H9 (cell line): ENCODE measurements at places on chromosomes 11 and 22. TPM values are rescaled to one million over a fixed set of nuclear protein-coding genes. Genes with fewer than 3 reads are reported as not detected.

OR10A2 gene
- not detected in 2 replicates for total RNA-seq

MRGPRX4 gene
- not detected in 2 replicates for total RNA-seq

- peak overlapping the region; percentile 71 for H3K27ac ChIP-seq
- peaks cover 36% of the 10 kb centered on the region for H3K4me1 ChIP-seq
- DNase-seq, result peak; percentile 96
- peaks cover 5% of the 10 kb centered on the region for H3K36me3 ChIP-seq
- H3K27me3 ChIP-seq, result peaks cover 4% of the 10 kb centered on the region; the same call in 1 of the 2 replicates
Measured at GRCh38 chr11:12680246-12680939, 6.2 kb downstream of the TEAD1 start.

- no peaks in the 10 kb centered on the region for H3K36me3 ChIP-seq
- H3K27me3 ChIP-seq, result no peaks in the 10 kb centered on the region
- DNase-seq, result no peak
- H3K27ac ChIP-seq, result no peak overlapping the region
- H3K4me1 ChIP-seq, result no peaks in the 10 kb centered on the region
- H3K4me3 ChIP-seq, result no peak overlapping the region
Measured at GRCh38 chr11:102883141-102883540, 8.4 kb upstream of the MMP12 start.

DNA sequence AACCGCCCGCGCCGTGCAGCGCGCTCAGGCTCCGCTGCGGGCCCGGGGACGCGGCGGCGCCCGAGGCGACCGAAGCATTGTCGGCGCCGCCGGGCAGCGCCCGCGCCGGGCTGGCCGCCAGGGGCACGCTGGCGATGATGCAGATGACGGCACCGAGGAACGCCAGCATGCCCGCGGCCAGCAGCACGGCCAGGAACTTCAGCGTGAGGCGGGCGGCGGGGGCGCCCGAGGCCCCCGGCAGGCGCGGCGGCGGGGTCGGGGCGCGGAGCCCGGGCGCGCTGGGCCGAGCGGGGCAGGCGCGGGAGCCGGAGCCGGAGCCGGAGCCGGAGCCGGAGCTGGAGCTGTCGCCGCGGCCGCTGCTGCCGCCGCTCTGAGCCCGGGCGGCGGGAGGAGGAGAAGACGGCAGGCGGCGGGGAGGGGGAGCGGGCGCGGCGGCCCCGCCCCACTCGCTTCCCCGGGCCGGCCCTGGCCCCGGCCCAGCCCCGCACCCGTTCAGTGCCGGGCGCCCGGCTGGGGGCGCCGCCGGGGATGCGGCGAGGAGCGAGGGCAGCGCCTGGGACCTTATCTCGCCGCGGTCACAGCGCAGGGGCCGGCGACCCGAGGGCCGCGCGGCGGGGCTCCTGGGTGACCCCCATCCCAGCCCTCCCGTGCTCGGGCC lies at the start of gene NPTXR:
TSS of gene NPTXR (minus strand) at position 372 of the 658 bp plus-strand sequence.
- H3K27me3 ChIP-seq, result peaks cover 21% of the 10 kb centered on the region; the same call in 1 of the 2 replicates
- DNase-seq, result peak; percentile 64
- peaks cover 2% of the 10 kb centered on the region; the same call in 2 of the 3 replicates for H3K36me3 ChIP-seq
- peak within 1 kb of the TSS; percentile 83 for H3K4me3 ChIP-seq
- no peak within 1 kb of the TSS for H3K27ac ChIP-seq

DNA sequence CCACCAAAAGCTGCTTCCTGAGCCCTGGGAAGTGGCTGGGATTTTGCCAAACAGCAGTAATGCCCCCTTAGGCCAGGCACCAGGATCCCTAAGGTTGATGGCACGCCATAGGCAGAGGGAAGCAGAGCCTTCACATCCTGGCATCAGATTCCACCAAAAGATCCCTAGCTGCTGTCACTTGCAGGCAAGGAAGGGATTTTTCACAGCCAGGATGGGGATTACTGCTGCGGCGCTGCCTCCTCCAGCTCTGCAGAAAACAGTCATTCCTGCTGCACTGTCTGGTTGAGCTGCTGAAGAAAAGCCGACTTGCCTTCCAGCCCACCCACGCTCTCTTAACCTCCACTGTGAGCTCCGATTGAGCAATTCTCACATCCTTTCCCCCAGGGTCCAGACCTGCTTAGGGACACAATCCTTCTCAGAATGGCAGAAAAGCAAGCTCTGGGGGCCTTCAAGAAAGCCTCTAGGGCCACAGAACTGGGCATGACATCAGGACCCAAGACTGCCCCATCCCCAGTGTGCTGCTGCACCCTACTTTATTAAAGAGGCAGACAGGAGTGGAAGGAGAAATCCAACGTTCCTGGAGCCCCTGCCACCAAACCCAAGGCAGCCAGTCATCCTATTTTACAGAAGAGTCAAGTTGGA lies 19.9 kb downstream of the SYN3 start:
- H3K36me3 ChIP-seq, result peaks cover 5% of the 10 kb centered on the region; the same call in 2 of the 3 replicates
- peaks cover 2% of the 10 kb centered on the region for H3K27me3 ChIP-seq
- peak overlapping the region; percentile 1; the same call in 1 of the 3 replicates for H3K4me3 ChIP-seq

DNA sequence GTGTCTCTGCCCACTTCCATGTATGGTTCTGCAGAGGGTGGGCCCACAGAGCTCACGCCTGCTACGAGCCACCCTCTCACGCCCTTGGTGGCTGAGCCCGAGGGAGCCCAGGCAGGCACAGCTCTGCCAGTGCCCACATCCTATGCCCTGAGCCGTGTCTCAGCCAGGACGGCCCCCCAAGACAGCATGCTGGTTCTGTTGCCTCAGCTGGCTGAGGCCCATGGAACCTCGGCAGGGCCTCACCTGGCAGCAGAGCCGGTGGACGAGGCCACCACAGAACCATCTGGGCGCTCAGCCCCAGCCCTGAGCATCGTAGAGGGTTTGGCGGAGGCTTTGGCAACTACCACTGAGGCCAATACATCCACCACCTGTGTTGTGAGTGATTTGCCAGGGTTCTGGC lies 64.0 kb downstream of the OTOG start:
- no peak for DNase-seq
- H3K27ac ChIP-seq, result no peak overlapping the region
- no peaks in the 10 kb centered on the region; the same call in 1 of the 2 replicates for H3K4me1 ChIP-seq

DNA sequence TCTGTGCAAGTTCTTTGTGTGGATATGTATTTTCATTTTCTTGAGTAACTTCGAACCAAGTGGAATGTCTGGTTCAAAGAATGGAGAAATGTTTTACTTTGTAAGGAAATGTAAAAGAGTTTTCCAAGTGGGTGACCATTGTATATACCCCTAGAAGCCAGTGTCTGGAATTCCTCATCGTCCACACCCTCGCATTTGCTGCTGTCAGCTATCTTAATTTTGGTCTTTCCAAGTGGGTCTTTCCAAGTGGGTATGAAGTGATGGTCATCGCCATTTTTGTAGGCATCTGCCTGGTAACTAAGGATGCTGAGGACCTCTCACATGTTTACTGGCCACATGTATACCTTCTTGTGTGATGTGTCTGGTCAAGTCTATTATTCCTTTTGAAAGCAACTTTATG lies 547.5 kb downstream of the TBC1D22A start:
- H3K36me3 ChIP-seq, result peaks cover 1% of the 10 kb centered on the region; the same call in 2 of the 3 replicates
- H3K27ac ChIP-seq, result no peak overlapping the region
- H3K27me3 ChIP-seq, result no peaks in the 10 kb centered on the region
- no peak for DNase-seq

DNA sequence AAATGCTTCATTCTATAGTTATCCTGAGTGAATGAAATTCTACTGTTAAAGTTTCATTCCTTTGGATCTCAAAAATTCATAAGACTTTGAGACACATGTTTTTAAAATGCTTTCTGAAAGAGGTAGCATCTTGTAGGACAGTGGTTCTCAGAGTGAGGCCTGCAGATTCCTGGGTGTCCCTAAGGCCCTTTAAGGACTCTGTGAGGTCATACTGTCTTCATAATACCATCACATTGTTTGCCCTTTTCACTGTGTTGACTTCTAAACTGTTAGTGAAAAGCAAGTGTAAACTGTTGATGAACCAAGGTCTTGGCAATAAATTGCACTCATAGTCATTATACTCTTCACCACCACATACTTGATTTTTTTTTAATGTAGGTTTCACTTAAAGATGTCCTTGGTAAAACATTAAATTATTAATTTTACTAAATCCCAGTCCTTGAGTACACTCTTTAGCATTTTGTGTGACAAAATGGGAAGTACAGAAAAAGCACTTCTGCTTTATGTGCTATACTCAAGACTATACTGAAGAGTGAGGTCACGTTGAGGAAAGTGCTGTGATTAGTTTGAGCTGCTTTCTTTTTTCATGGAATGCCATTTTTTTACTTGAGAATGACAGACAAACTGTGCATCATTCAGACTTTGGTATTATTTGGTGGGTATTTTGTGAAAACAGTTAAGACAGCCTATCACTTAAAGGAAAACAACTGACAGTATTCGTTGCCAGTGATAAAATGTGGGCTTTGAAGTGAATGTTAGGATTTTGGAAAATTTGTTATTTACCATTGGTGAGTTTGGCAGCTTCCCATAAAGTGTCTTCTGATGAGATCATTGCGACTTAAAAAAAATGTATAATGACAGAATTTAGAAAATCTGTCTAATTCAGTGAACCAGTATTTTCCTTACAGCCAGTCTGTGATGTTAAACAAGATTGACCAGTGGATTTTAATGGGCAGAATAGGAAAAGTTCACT lies 61.1 kb downstream of the SPECC1L start:
- peaks cover 44% of the 10 kb centered on the region for H3K36me3 ChIP-seq
- DNase-seq, result no peak
- no peaks in the 10 kb centered on the region for H3K4me1 ChIP-seq
- no peak overlapping the region for H3K27ac ChIP-seq

GRCh38 chr11:103923451-103923931 lies 112.9 kb upstream of the DDI1 start:
- H3K4me1 ChIP-seq, result 0 out of 2 replicates have a peak, but pooled peaks cover 4% of the 10 kb centered on the region
- no peaks in the 10 kb centered on the region for H3K36me3 ChIP-seq
- no peak for DNase-seq
- no peak overlapping the region for H3K4me3 ChIP-seq
- no peak overlapping the region for H3K27ac ChIP-seq

GRCh38 chr11:73784080-73784634 lies 3.5 kb upstream of the MRPL48 start:
- no peak overlapping the region for H3K27ac ChIP-seq
- no peaks in the 10 kb centered on the region for H3K36me3 ChIP-seq
- H3K4me3 ChIP-seq, result no peak overlapping the region
- H3K4me1 ChIP-seq, result no peaks in the 10 kb centered on the region

GRCh38 chr22:20580179-20580578 lies 72.8 kb downstream of the MED15 start:
- DNase-seq, result no peak
- no peaks in the 10 kb centered on the region for H3K4me1 ChIP-seq
- H3K27ac ChIP-seq, result no peak overlapping the region
- H3K27me3 ChIP-seq, result no peaks in the 10 kb centered on the region

GRCh38 chr11:45538939-45539338 lies 126.5 kb downstream of the CHST1 start:
- no peaks in the 10 kb centered on the region for H3K36me3 ChIP-seq
- H3K4me1 ChIP-seq, result no peaks in the 10 kb centered on the region
- H3K27ac ChIP-seq, result no peak overlapping the region
- no peaks in the 10 kb centered on the region for H3K27me3 ChIP-seq
- DNase-seq, result no peak
- no peak overlapping the region for H3K4me3 ChIP-seq

DNA sequence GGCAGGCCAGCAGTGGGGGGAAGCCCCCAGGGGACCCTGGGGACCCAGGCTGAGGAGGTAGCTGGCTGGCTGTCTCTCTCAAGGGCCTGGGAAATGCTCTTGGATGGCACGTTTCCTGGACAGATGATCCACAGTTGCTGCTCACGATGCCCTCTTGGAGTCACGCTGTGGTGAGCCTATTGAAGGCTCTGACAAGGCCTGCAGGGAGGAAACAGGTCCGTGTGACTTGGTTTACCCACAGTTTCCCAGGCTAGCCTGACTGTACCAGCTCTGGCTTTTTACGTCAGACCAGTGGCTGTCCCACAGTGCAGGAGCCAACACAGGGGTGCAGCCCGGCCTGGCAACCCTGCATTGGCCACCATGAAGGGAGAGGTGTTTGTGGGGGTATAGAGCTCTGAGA lies 29.2 kb upstream of the PPARA start:
- H3K36me3 ChIP-seq, result no peaks in the 10 kb centered on the region
- H3K4me3 ChIP-seq, result no peak overlapping the region
- H3K27me3 ChIP-seq, result no peaks in the 10 kb centered on the region
- no peak overlapping the region for H3K27ac ChIP-seq

DNA sequence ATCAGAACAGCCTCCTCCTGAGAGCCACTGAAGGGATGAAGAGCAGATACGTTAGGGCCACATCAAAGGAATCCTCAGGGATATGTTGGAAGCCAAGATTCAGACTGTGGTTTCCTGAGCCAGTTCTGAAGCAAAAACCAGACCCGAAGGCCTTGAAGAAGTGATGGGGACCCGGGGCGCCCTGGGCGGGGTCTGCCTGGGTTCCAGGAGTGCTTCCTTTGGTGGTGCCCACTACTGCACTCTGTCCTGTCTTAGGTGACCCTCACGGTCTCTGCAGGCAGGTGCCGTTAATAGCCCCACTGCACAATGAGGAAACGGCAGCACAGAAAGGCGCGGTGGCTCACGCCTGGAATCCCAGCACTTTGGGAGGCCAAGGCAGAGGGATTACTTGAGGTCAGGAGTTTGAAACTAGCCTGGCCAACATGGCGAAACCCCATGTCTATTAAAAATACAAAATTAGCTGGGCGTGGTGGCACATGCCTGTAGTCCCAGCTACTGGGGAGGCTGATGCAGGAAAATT lies 12.9 kb upstream of the SH3BP1 start:
- no peak overlapping the region for H3K4me3 ChIP-seq
- H3K36me3 ChIP-seq, result peaks cover 21% of the 10 kb centered on the region
- peaks cover 2% of the 10 kb centered on the region; the same call in 1 of the 2 replicates for H3K4me1 ChIP-seq
- no peaks in the 10 kb centered on the region for H3K27me3 ChIP-seq
- no peak for DNase-seq

DNA sequence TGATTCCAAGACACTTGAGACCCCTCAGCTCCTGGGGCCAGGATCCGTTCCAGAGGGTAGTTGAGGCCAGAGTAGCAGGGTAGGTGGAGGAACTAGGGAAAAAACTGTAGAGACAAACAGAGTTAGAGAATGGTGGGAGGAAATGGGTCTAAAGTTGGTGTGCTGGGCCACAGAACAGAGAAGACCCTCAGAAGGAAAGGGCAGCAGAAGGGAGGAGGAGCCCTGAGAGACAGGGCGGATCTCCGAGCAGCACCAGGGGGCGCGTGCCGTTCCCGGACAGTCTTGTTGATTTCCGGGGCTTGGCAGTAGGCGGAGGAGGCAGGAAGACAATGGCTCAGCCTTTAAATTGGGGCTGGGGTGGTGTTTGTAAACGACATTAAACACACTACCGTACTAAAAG lies 2.4 kb upstream of the CECR2 start:
- DNase-seq, result peak; percentile 85
- H3K27ac ChIP-seq, result peak overlapping the region; percentile 71
- H3K36me3 ChIP-seq, result no peaks in the 10 kb centered on the region; the same call in 2 of the 3 replicates
